ENCODE measurements at places on chromosomes 7 and 10.

GRCh38 chr10:31353574-31353973, 34.6 kb downstream of the ZEB1 start:
- DNase-seq: peak; percentile 5

- DNase-seq: no peak
Measured at GRCh38 chr7:148447221-148447849, 143.2 kb upstream of the C7orf33 start.

- DNase-seq: no peak
Measured at GRCh38 chr10:6313111-6313895, 110.6 kb downstream of the PFKFB3 start.

- no peak for DNase-seq
Measured at GRCh38 chr7:494906-495305, 24.7 kb downstream of the PDGFA start.

DNA sequence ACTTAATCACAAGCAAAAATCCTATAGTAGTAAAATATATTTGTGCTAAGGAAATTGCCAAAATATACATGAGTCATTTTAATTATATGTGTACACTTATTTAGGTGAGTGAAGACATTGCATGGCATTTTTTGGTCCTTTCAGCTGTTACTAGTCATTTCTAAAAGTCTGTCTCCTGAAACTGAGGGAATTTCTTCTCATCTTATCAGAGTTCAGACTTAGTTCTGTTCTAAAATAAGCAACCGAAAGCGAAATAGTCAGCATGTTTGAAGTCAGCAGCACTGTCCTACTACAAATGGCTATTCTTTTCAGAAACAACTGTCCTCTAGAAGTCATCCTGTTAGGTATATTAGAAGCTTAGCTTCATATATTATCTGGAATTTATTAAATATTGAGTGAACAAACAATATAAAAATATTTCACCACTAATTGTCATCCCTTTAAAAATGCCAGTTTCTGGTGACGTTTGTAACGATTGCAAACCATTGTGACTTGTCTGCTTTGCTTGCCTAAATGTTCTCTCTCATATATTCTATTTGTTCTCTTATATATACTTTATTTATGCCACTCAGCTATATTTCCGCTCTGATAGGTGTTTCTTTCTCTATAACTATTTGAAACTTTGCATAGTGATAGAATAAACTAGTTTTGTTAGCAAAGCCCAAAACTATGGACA, 227.4 kb upstream of the KAT6B start:
- no peak for DNase-seq

- DNase-seq: peak; percentile 4
Measured at GRCh38 chr10:113216102-113216501, 266.1 kb downstream of the TCF7L2 start.

DNA sequence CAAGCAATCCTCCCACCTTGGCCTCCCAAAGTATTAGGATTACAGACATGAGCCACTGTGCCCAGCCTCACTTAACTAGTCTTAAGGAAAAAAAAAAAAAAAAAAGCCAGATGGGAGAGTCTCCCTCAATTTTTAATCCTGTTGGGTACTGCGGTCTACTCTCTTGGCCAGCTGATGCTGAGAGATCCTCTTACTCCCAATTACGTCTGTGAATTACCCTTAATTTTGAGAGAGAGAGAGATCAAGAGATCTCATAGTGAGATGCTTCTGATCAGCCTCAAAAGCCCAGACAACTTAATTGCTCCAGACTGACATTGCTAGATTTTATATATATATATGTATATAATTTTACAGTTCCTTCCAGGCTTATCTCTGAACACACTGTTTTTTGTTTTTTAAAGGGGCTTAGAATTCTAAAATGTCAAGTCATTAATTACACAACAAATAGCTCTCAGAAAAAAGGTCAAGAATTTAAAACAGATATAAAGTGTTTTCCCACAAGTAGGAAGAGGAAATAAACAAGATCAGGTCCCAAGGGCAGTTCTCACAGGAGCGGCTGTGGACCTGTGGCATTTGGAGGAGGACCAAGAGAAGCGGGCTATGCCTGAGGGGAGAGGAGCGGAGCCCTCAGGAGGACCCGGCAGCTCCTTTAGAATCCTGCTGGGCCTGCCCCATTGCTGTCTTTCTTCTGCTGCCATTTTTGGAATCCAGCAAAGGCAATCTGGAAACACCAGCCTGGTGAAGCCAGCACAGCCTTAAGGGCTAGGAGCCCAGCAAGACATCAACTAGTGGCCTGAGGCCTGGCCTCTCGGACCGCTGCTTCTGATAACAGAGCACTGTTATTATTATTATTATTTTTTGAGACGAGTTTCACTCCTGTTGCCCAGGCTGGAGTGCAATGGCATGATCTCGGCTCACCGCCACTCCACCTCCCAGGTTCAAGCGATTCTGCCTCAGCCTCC, 30.1 kb downstream of the DENND2A start:
- no peak for DNase-seq

DNA sequence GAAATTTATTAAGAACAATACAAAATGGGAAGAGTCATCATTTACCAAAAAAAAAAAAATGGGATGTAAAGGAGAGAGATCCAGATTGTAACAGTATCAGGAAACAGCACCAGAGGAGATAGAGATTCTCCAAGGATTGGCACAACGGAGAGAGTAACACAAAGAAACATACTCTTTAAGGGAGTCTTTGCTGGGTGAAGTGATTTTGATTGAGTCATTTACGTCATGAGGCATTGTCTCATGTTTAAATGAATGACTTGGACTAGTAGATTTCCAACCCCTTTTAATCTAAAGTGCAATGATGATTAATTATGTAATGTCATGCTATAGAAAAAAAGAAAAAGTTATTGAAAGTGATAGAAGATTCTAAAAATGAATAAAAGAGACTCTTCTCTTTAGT, 68.8 kb downstream of the ITGB8 start:
- no peak for DNase-seq

Measured in inflammatory macrophage treated with lipopolysaccharide for 1 hour (primary cell).